NCI-H2081 treated with DMSO at 0.1 percent for 48 hours (cell line): ENCODE measurements at places on chromosomes 2 and 18.

GRCh38 chr2:8605351-8606065 is 76.3 kb upstream of the ID2 start:
- no peak for DNase-seq

DNA sequence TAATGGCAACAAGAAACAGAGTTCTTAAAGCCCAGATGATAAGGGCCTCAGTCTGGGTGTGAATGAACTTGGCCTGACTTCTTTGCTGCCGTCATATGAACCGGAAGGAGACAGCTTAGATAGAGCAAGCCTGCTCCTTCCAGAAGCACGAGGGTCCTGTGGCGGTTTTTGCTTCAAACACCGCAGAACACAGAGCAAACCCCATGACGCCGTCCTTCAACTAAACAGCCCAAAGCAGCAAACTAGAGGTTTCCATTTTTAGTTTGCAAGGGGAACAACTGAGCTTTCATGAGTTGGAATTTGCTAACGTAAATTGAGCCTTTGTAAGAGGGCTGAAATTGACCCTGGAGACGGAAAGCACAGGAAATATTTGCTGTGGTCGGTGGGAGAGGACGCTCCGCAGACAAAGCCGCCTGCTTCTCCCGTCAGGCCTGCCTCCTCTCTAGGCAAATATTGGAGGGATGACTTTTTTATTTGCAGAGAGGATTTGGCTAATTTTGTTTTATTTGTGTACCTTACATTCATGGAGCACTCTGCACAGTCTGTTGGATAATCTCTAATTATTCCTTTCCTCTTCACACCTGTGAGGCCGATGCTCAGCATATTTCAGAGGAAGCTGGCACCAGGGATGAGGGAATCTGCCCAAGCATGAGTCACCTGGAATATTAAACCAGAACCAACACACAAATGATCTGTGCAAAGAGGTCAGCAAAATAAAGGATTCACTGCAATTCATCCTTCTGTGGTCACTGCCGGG is 134.0 kb upstream of the NCK2 start:
- DNase-seq: no peak

DNA sequence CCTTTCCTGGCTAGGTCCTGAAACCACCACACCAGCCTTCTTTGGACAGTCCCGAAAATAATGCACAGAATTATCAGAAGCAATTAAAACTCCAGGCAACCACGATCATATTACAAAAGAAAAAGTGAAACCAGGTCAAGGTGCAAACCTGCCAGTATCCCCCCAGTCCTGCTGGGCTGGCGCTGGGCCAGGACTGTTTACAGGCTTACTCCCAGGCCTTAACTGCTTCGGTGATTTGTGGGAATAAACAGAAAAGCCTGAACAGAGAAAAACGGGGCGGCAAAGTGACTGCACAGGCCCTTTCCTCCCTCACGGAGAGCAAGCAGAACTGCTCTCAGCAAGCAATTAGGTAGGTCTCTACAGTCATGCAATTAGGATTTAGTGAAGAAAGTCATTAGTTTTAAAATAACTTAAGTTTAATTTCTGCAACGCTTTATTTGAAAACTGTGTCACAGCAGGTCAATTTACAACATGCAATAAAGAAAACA is 1.3 kb downstream of the HDAC4 start:
- DNase-seq: no peak

- DNase-seq: no peak
These were observed 69.6 kb downstream of the COL5A2 start for GRCh38 chr2:189109921-189110397.

- DNase-seq: no peak
These were observed 18.7 kb upstream of the LMAN1 start for GRCh38 chr18:59377613-59378337.
